ENCODE measurements at places on chromosomes 2 and 18.

DNA sequence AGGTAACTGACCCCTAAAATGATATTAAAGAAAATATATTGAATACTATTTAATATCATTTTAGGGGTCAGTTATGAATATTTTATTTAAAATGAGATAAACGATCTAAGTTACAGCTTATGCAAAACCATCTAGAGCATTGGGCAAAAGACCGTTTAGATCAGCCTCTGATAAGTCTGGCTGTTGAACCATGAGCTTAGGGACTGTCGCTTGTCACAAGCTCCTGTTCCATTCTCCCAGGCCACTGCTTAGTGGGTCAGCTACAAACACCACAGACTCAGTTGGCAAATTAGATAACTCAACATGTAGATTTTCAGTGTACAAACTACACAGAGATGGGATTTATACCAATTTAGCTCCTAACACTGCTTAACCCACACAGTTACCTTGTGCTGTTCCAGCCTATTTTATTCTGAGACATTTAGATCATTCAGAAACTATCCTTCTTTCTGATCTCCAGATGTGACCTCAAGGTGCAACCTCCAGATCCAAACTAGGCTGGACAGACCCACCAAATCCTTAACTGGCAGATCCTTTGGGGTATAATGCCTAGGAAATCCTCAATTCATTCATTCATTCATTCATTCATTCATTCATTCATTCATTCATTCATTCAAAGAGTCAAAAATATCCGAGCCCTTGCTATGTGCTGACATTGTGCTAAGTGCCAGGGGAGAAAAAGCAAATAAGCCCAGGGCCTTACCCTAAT, 82.8 kb downstream of the HRH4 start:
- DNase-seq, result no peak

- DNase-seq, result no peak
Measured at GRCh38 chr2:172552547-172553291, 3.2 kb upstream of the PDK1 start.

DNA sequence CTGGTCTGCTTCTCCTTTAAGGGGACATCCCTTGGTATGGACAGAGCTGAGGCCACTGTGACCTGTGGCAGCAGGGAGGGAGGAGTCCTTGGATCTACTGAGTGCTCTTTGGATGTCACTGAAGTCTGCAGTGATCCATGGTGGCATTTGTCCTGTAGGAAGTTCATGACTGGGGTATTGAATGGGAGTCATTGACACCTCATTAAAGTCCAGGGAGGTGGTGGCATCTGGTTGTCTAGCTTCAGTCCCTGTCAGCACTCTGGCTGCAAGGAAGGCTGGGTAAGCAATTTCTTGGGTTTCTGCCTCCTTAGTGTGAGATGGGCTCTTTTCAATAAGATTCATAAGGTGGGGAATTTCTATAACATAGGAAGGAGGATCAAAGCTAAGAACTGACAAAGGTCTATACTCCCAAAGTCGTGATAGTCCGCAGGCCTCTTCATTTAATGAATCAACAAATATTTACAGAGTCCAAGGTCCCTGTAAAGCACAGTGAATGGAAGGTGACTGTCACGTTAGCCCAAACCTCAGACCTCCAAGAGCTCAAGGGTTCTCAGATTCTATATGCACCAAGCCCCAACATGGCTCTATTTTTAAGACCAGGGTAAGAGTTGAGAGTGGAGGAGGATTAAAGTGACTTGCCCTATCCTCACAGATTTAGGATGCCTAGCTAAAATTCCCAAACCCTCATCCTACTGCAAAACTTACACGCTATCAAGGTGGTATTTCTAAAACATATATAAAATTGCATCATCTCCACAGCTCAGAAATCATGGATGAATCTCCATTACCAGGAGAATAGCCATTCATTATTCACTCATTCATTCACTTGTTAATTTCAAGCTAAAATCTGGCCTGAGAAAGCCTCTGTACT, 40.2 kb downstream of the THNSL2 start:
- DNase-seq, result no peak

DNA sequence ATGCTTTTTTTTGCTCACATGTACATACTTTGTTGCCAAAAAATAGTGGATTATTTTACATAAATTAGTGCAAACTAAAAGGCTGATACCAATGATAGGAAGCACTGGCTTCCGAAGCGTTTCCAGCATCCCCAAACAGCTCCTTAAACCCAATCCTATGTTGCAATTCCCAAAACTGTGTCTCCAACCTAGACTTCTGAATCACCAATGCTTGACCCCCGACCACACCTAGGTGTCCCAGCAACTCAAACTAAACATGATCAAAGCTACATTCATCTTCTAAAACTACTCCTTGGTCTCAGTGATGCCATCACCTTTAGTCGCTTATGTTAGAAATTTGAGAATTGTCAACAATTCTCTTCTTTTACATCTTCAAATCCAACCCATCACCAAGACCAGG, 13.4 kb downstream of the ATP8B1 start:
- no peak for DNase-seq

- no peak for DNase-seq
Measured at GRCh38 chr2:217363470-217363869, 503.6 kb upstream of the TNP1 start.

DNA sequence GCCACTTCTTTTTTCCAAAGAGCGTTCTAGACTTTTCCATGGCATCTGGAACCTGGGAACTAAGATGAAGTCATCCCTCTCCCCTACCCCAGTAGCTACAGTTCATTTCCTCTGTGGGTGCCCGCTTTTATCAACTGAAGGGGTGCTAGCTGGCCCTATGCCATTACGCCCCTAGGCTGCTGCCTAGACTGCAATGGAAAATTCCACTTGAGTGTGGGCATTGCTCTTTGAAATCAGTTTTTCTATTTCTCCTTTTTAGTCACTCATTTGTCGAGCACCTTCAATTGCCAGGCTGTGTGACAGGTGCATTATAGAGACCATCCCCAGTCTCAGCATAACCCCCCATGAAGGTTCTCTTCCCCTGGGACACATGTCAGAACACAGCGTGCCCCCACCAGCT, 7.3 kb downstream of the TEX51 start:
- DNase-seq, result no peak

DNA sequence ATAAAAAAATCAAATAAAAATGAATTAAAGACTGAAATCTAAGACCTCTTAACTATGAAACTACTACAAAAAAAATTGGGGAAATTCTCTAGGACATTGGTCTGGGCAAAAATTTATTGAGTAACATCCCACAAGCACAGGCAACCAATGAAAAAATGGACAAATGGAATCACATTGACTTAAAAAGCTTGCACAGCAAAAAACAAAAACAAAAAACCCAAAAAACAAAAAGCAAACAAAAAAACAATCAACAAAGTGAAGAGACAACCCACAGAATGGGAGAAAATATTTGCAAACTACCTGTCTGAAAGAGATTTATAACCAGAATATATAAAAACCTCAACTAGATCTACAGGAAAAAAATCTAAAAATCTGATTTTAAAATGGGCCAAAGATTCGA, 63.4 kb upstream of the CHN1 start:
- no peak for DNase-seq

- no peak for DNase-seq
Measured at GRCh38 chr2:200533754-200534153, 7.7 kb downstream of the SGO2 start.

DNA sequence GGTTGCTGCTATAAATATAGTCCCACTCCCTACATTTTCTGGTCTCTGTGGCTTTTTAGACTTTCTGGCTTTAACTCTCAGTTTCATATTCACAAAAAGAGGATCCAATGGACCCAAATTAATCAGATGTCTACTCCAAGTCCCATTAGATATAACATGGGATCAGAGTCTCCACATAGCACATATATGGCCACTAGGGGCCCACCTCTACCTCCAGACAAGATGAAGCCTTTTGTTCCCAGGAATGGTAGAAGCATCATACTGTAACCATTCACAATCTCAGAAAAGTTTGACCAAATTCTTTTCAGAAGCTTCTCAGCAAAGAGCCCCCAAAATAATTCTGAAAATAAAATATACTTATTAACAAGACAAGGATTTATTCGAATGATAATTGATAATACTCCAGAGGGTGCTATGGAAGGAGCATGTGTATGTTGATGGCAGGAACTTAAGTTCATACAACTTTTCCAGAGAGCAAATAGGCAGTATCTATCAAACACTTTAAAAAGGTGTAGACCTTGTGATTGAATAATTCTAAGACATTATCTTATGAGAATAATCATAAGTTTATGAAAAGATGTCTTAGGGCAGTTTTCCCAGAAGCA, 382.3 kb upstream of the CRIM1 start:
- no peak for DNase-seq

DNA sequence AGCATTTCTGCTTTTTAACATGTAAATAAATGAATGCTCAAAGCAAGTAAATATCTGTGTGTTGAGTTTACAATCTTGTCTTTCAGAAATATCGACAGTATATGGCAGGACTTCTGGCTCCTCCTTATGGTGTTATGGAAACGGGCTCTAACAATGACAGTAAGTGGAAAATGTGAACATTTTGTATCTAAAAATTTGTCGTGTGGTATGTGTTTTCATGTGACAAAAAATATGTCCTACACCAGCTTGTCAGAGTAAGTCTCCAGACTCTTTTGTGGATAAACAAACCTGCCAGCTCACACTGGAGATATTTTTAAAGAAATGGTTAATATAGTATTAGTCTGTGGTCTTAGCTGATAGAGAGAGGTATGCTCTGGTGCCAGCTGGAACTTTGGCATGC, 157.9 kb upstream of the MAP3K20 start:
- no peak for DNase-seq

- no peak for DNase-seq
Measured at GRCh38 chr2:171044416-171044815, 115.4 kb downstream of the GORASP2 start.

DNA sequence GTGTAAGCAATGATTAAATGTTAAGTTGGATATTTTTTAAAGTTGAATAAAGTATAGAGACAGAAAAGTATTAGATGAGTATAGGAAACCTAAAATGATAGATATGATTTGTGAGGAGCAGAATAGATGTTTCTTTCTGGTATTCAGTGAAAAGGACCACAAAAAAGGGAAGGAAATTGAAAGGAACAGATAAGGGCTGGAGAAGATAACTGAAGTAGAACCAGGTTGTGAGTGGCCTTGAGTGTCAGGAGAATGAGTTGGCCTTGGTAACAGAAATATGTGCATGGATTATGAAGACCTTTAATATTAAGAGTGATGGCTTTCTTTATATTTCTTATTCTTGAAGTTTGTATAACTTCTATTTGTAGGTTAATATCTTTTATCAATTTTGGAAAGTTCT, 543.5 kb downstream of the METTL4 start:
- DNase-seq, result no peak

DNA sequence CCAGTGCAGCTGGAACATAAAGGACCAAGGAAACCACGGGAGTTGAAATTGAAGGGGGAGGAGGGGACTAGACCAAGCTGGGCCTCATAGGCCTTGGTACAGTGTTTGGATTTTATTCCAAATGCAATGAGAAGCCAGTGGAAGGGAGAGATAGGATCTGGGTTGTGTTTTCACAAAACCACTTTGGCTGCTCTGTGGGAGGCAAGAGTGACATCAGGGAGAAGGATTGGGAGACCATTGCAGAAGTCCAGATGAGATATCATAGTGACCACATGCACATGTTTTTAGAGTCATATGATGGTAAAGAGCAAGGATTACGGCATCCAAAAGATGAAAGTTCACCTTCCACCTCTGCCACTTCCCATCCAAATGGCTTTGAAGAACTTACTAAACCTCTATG, 210.2 kb downstream of the PAX3 start:
- no peak for DNase-seq

- DNase-seq, result no peak
Measured at GRCh38 chr2:68807821-68808266, 63.4 kb downstream of the BMP10 start.

GRCh38 chr2:113985554-113986397, 95.9 kb downstream of the ACTR3 start:
- DNase-seq, result no peak

DNA sequence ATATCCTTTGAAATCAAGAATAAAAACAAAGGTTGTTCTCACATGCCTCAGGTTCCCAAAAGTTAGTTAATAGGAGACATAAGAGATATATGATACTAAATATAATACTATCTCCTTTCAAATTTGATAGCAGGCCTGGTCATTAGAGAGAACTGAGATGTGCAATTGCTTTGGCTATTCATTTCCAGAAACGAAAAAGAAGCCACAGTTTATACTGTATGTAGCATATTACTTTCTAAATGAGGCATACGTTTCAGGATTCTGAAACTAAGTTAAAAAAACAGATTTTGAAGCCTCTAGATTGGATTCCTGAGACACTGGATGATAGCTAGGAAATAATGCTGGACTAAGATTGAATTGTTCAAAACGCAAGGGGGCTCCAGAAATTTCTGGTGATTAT, 7.1 kb downstream of the PPP1R1C start:
- no peak for DNase-seq

- no peak for DNase-seq
Measured at GRCh38 chr2:201130524-201131186, 14.7 kb downstream of the CFLAR start.

DNA sequence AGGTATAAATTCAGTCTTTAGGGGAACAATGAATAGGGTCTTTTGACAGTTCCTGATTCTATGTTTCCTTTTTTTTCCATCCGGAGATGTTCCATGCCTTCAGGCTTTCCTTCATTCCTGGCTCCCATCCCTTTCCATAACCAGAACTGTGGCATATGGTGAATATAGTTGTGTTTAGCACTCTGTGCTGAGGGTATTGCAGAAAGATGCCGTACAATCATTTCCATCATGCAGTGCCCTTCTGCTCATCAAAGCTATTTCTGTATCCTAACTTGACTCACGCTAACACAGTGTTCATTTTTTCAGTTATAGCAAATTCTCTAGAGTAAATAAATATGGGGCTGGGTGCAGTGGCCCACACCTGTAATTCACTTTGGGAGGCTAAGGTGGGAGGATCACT, 131.9 kb upstream of the EML6 start:
- no peak for DNase-seq

GRCh38 chr18:36296650-36297416, 680 bp upstream of the FHOD3 start:
- DNase-seq, result peak; percentile 78

DNA sequence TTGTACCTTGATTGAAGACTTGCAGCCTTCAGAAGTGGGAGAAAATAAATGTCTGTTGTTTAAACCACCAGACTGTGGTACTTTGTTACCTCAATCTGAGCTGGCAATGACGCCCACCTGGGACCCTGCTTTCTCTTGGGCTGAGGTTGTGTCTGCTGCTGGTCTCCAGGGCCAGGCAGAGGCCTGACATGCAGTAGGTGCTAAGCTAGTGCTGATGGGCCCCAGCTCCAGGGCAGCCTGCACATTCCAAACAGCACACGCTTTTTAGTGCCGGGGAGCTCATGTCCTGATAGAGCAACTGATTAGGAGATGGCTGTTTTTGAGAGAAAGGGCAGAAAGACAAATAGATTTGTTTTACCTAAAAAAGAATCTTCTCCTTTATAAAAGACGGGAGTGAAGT, 664.0 kb upstream of the HS6ST1 start:
- DNase-seq, result no peak

DNA sequence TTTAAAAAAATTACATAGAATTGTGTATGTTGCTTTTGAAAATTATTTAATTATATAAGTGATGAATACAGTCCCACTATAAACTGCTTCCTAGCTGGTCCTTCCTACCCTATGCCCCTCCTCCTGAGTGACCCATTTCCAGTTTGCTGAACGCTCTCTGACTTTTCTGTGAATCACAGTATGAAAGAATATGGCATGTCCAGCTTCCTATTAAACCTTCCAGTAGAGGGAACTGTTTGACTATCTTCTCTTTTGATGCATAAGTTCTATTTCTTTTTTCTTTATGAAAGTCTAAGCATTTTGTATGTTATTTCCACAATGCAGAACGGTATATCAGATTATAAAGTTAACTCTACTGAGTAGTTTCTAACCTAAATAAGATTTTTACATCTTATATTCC, 41.3 kb downstream of the PSMG2 start:
- DNase-seq, result peak; percentile 11

- DNase-seq, result no peak
Measured at GRCh38 chr2:161998857-161999256, 75.2 kb downstream of the DPP4 start.
